Right ventricle myocardium inferior (tissue), 1 donor: ENCODE measurements at places on chromosomes 6 and 20. TPM values are rescaled to one million over a fixed set of nuclear protein-coding genes. Genes with fewer than 3 reads are reported as not detected.

Gene TFAP2D
- not detected for total RNA-seq

- DNase-seq: no peak
Measured at GRCh38 chr6:30741063-30741779, 1.3 kb downstream of the FLOT1 start.

- DNase-seq: no peak
Measured at GRCh38 chr20:23156170-23156841, 70.2 kb upstream of the CD93 start.

DNA sequence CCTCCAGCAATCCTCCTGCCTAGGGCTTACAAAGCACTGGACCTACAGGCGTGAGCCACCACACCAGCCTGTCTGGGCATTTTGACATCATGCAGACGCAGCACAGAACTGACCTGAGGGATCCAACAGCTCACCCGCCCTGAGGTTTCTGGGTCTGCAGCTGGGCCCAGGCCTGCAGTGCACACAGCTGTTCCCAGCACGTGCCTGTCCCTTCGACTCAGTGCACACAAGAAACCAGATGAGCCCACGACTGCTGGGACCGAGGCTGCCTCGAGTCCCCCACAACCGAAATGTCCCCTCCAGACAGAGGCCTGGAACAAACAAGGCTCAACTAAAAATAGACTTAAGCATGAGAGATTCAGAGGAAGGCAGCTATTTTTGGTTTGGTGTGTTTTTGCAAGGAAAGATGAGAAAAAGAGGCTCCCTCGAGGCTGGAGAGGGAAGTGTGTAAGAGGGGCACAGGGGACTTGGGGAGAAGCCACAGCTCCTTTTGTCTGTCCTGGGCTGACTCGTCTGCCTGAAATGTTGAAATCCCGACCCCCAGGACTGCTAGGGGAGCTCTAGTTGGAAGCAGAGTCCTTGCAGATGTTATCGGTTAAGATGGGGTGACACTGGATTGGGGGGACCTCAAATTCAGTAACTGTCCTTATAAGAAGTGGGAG is 66.3 kb downstream of the YTHDF1 start:
- no peak for DNase-seq

Gene TSHZ2
- total RNA-seq: 4.2 TPM

DNA sequence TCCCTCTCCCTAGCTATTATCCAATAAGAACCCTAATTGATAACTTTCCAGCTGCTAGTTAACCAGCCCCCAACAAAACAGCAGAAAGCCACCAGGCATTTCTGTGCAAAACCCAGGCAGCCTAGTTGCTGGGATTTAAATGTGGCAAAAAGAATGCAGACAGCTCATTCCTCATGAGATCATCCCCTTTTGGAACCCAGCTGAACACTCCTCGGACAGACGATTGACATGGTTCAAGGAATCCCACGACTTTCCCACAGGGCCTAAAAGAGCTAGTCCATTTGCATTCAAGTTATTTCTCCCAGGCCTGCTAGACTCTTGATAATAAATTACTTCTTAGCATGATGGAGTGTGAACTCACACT is 24.0 kb downstream of the JAG1 start:
- no peak for DNase-seq

DNA sequence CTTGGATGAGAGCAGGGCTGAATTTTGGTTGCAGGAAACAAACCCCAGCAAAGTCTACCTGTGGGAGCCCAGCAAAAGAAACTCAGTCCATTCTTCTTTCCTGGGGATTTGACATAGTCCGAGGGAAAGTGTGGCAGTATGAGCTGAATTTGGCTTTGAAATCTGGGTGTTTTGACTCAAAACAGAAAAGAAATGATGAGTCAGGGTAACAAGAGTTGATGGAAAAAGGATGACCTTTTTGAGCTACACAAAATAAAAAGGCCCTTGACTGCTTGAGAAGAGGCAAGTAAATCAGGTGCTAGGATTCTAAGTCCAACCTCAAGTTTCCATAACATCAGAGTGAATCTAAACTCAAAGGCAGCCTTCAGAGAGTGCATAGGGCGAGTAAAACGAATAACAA is 163.3 kb upstream of the BMP2 start:
- no peak for DNase-seq

- DNase-seq: no peak
Measured at GRCh38 chr6:106084989-106085691, 996 bp upstream of the PRDM1 start.
